Myocyte (in vitro differentiated cells): ENCODE measurements at places on chromosomes 11 and 22. TPM values are rescaled to one million over a fixed set of nuclear protein-coding genes. Genes with fewer than 3 reads are reported as not detected.

PHF21B gene
- 0.35 and 1.9 TPM in 2 replicates for total RNA-seq

ASCC2 gene
- 20.1 and 33.6 TPM in 2 replicates for total RNA-seq

SLN gene
- total RNA-seq: 9.2 and 84.1 TPM in 2 replicates

OR2AG1 gene
- total RNA-seq: not detected in 2 replicates

TRIM49 gene
- total RNA-seq: not detected in 2 replicates

RAG2 gene
- total RNA-seq: not detected in 2 replicates

VSTM5 gene
- total RNA-seq: not detected in 2 replicates

MUC5AC gene
- total RNA-seq: not detected in 2 replicates

OR51I1 gene
- total RNA-seq: not detected in 2 replicates

C11orf87 gene
- total RNA-seq: 0.05 TPM in 1 of 2 replicates, not detected in the other

SCO2 gene
- 0.68 and 1.6 TPM in 2 replicates for total RNA-seq

HINFP gene
- total RNA-seq: 12.9 and 16.7 TPM in 2 replicates

SCGB2A2 gene
- total RNA-seq: not detected in 2 replicates

OR6A2 gene
- not detected in 2 replicates for total RNA-seq

RFPL2 gene
- total RNA-seq: not detected in 2 replicates

NNMT gene
- 921 and 1,107 TPM in 2 replicates for total RNA-seq

CRYBB3 gene
- total RNA-seq: not detected in 2 replicates

KDM4E gene
- total RNA-seq: not detected in 2 replicates

USP2 gene
- total RNA-seq: 10.0 and 18.4 TPM in 2 replicates

MUC2 gene
- not detected in 2 replicates for total RNA-seq

PARVG gene
- 0.05 TPM in 1 of 2 replicates, not detected in the other for total RNA-seq

CFAP68 gene
- total RNA-seq: 25.7 and 33.1 TPM in 2 replicates

KRTAP5-7 gene
- total RNA-seq: not detected in 2 replicates

NKAPD1 gene
- total RNA-seq: 20.6 and 29.3 TPM in 2 replicates

TPBGL gene
- total RNA-seq: not detected in 2 replicates

OR10A2 gene
- total RNA-seq: not detected in 2 replicates

DRICH1 gene
- total RNA-seq: 0.21 and 0.26 TPM in 2 replicates
